Esophagus squamous epithelium (tissue), 5 donors: ENCODE measurements at places on chromosomes 4 and X.

- no peak for DNase-seq
Observed at GRCh38 chr4:166003811-166004210, 130.8 kb downstream of the TLL1 start.

DNA sequence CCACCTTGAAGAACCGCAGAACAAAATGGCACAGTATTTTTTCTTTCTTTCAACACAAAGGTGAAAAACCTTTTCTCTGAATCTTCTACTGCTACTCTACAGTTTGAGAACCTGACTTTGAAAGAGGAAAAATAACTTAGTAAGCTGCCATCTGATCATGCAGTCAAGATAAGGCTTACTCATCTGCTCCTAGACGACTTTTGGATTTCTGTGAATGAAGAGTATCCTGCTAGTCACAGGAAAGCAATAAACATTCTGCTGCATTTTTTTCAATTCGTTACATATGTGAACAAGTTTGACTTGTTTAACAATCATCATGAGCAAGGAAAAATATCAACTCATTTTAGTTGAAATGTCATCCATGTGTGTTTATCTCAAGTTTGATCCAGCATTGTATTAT is 25.2 kb downstream of the TIGD2 start:
- DNase-seq, result no peak

DNA sequence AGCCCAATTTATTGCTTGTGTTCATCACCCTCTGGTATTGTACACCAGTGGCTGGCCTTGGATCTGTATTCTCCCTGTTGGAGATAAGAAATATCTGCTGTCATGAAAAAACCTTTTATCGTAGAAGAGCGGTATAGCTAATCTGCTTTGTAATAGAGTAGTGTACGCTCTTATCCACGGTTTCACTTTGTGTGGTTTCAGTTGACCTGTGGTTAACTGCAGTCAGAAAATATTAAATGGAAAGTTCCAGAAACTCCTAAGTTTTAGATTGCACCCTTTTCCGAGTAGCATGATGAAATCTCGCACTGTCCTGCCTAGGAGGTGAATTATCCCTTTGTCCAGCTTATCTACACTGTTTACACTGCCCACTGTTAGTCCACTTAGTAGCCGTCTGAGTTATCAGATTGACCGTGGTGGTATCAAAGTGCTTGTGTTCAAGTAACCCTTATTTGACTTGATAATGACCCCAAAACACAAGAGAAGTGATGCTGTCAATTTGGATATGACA is 42.4 kb downstream of the KDM6A start:
- no peak for DNase-seq

- DNase-seq, result no peak
Observed at GRCh38 chrX:29851857-29852605, 363.3 kb upstream of the MAGEB2 start.

- no peak for DNase-seq
Observed at GRCh38 chr4:86967073-86967472, 32.3 kb downstream of the AFF1 start.

- no peak for DNase-seq
Observed at GRCh38 chrX:74593593-74593992, 20.8 kb downstream of the RLIM start.

DNA sequence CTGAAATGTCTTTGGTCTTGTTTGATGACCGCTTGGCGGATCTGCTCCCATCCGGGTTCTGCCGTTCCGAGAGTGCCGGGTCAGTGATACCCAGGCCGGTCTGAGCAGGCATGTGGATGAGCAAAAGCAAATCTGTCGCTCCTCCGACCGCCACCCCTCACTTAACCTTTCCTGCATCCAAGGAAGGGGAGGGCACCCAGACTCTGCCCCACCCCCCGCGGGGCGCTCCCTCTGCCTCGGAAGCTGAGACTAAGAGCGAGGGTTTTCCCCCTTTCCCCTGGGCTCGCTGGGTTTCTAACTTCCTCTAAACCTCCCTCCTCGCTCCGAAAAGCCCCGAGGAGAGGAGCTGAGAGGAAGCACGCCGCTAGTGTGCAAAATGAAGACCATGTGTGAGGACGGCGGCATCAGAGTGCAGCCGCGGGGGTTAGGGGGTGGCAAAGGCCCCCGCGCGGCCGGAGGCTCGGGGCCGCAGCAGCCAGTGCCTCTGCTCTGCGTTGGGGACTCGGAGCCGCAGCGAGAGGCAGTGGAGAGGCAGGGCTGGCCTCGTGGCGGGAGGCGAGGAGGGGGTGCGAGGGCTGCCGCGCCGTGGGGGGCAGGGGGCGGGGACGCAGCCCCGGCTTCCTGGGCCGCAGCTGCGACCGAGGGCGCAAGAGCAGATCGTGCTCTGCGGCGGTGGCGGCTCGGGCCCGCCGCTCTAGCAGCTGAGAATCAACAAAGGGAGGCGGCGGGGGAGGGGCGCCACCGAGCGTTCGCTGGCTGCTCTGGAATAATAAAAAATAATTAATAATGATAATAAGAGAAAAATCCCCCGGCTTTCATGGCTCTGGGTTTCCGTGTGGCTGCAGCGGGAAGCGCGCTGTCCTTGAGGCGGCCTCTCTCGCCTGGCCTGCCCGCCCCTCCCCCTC is 55.8 kb upstream of the BCOR start:
- DNase-seq, result peak; percentile 3

- no peak for DNase-seq
Observed at GRCh38 chrX:40167850-40168479, 70.2 kb upstream of the BCOR start.

- DNase-seq, result no peak
Observed at GRCh38 chr4:86544310-86544966, 49.7 kb upstream of the PTPN13 start.

DNA sequence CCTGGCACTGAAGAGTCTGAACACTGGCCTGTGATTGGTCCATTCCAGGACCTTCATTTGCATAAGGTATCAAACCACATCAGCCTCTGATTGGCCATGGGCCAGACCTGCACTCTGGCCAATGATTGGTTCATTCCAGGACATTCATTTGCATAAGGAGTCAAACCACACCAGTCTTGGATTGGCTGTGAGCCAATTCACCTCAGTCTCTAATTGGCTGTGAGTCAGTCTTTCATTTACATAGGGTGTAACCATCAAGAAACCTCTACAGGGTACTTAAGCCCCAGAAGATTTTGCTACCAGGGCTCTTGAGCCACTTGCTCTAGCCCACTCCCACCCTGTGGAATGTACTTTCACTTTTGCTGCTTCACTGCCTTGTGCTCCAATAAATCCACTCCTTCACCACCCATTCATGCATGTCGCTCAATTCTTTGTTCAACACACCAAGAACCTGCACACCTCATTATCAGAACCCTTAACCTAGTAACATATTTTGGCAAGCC is 14.2 kb upstream of the HERC5 start:
- DNase-seq, result no peak

- DNase-seq, result no peak
Observed at GRCh38 chrX:22118161-22118830, 86.2 kb downstream of the PHEX start.

- DNase-seq, result no peak
Observed at GRCh38 chrX:15909605-15910004, 55.0 kb upstream of the AP1S2 start.

- no peak for DNase-seq
Observed at GRCh38 chr4:140637836-140638235, 69.1 kb upstream of the UCP1 start.

DNA sequence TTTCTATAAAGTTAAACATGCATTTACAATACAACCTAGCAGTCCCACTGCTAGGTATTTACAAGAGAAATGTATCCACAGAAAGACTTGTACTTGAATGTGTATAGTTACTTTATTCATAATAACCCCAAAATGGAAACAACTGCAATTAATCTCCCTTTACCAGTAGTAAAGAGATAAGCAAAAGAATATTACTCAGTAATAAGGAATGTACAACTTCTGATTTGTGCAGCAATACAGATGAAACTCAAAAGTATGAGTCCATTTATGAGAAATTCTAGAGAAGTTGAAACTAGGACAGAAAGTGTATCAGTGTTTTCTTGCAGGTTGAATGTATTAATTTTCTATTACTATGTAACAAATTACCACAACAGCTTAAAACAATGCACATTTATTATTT is 15.2 kb downstream of the USP53 start:
- DNase-seq, result no peak

- no peak for DNase-seq
Observed at GRCh38 chrX:9466736-9467135, 1.9 kb downstream of the TBL1X start.

- no peak for DNase-seq
Observed at GRCh38 chrX:112643721-112644120, 36.0 kb downstream of the LHFPL1 start.

GRCh38 chrX:106927023-106927422 is 6.8 kb downstream of the CLDN2 start:
- DNase-seq, result no peak

DNA sequence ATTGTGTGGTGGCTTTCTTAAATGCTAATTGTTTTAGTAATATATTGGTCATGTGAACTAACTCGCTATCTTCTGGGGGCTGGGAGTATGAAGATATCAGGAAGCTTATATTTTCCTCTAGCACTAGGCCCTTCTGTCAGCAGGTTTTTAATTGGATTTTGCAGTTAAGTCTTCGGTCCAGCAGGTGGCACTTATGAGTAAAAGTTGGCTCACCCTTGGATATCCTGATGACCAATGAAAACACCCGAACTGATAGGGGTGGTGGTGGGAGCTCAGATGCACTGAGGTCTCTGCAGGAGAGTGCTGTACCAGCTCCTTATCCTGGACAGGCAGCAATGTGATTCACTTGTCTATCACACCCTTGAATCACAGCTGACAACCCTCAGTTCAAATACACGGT is 1365.8 kb upstream of the DIAPH2 start:
- DNase-seq, result no peak

DNA sequence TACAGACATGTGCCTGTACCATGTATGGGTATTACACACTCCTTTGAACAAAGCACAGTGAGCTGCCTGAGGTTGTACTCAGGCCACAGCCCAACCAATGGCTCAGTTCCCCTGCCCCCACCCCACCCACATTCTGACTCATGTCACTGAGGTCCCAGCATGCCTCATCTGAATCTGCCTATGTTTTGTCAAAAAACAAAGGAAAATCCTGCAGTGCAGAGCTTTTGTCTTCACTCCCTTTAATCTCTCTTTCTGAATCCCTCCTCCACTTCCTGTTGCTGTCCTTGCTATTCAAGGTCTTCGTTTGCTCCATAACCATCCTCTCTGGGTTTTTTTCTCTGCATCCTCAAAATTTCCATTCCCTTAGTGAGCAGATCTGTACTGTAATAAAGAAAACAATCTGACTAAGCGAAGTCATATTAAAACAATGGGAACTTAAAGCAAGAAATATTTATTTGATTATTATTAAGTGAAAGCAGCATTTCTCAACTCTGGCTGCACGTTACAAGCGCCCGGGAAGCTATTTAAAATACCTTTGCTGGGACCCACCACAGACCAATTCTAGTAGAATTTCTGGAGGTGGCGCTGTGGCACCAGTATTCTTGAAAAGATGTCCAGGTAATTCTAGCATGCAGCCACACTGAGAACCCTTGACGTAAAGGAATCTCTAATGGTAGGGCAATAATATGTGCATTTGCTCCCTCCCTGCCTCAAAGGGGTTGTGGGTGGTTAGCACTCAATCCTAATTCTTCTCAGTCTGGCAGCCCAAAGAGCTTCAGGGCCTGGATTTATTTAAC is 8.7 kb downstream of the GUCY2F start:
- DNase-seq, result no peak

DNA sequence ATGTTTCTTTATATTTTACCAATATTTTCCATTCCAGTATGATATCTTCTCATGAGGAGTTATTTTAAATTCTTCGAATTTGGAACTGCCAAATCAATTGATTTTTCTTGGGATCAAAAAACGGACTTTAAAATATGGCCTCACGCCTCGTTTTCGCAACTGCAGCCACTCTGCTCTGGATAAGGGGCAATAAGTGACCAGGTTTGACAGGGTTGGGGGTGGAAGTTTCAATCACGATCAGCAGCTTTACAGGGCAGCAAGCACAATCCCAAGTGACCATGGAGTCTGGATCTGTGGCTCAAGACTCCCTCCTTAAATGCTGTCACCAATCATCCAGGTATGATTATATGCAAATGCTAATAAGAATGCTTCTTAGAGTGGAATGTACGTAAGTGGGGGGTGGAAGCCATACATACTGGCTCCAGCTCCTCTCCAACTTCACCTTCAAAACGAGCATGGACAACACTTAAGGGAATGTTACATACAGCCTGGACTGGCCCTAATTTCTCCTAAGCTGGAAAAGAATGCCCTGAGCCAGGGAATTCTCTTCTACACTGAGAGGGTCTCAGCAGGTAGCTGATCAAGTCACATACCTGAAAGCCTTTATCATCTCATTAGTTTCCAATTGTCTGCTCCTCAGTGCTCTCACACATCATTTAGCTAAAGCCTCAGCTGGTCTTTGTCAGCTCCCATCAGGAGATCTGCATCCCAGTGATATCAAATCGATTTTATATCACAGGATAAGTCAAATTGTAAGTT is 176.9 kb upstream of the DCAF8L1 start:
- no peak for DNase-seq

DNA sequence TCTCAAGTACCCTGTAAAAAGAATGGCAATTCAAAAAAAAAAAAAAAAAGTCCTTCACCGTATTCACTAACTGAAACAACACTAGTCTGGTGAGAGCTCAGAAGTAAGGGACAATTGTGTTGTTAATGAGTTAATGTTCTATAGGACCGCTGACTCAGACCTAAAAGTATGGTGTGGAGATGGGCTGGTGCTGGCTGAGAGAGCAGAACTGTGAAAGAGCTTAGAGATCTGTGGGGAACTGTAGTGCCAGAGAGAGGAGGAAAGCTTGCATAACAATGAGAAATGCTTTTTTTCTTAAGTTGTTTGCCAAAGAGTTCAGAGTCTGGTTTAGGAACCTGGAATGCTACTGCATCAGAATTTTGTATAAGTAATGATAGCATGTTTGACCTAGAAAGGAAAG is 65.1 kb downstream of the LHFPL1 start:
- no peak for DNase-seq

- DNase-seq, result no peak
Observed at GRCh38 chrX:65035446-65035770, 59.2 kb upstream of the ZC4H2 start.

- DNase-seq, result no peak
Observed at GRCh38 chrX:1074755-1075154, 137.7 kb downstream of the CRLF2 start.

- no peak for DNase-seq
Observed at GRCh38 chr4:110411574-110412011, 64.4 kb upstream of the ENPEP start.

GRCh38 chr4:26731351-26732035 is 129.1 kb upstream of the STIM2 start:
- no peak for DNase-seq

DNA sequence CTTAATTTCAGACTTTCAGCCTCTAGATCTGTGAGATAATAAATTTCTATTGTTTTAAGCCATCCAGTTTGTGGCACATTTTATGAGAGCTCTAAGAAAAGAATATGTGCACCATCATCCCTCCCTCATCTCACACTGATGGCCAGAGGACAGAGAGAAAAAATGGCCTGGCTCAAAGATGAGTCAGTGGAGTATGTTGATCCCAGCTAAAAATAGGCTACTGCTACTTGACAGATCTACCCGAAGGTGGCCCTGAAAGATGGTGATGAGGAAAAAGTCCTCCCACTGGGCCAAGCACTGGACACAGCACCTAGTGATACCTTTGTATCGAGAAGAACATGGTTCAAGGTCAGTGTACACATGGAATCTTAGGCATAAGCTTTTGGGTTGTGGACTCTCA is 38.2 kb upstream of the DCTD start:
- no peak for DNase-seq

GRCh38 chr4:105191621-105192210 is 45.0 kb downstream of the TET2 start:
- no peak for DNase-seq

- no peak for DNase-seq
Observed at GRCh38 chr4:165355900-165356300, 22.9 kb upstream of the CPE start.

- DNase-seq, result no peak
Observed at GRCh38 chr4:19880206-19880605, 371.5 kb upstream of the SLIT2 start.
